ENCODE measurements at places on chromosomes 5 and 9. TPM values are rescaled to one million over a fixed set of nuclear protein-coding genes. Genes with fewer than 3 reads are reported as not detected.

Gene SNCB
- polyA plus RNA-seq: not detected

- DNase-seq: peak; percentile 13
Observed at GRCh38 chr9:106830527-106831150, 32.3 kb upstream of the ZNF462 start.

DNA sequence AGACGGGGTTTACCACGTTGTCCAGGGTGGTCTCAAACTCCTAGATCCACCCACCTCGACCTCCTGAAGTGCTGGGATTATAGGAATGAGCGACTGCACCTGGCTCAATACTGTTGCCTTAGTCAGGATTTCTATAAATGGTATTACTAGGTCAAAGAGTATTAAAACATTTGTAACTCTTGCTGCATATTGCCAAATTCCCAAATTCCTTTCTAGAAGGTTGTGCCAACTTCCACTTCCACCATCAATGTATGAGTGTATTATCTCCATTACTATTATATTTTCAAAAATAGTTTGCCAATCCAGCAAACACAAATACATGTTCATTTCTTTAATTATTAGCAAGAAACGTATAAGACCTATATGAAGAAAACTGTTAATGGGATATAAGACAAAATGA is 10.6 kb downstream of the PTGR1 start:
- DNase-seq: no peak

- DNase-seq: no peak
Observed at GRCh38 chr9:70692431-70692830, 278.0 kb upstream of the KLF9 start.

Gene ADRB2
- 1.4 TPM for polyA plus RNA-seq

DNA sequence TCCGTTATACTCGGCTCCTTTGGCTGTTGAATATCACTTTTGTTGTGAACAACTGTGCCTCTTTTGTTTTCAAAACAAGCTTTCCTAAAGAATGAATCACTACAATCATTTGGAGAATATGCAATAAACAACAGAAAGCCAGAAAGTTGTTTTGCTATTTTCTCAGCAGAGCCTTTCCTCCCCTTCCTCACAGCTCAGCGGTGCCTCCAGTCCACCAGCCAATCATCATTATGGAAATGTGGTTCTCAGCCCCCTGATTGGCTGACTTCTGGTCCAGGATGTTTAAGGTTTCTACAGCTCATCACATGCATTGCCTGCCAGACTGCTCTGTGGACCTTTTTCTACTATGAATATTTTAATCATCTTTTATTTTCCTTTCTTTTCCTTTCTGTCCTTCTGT is 9.1 kb upstream of the ZNF608 start:
- DNase-seq: no peak
